NCI-H774 (cell line): ENCODE measurements at places on chromosomes 4 and X.

DNA sequence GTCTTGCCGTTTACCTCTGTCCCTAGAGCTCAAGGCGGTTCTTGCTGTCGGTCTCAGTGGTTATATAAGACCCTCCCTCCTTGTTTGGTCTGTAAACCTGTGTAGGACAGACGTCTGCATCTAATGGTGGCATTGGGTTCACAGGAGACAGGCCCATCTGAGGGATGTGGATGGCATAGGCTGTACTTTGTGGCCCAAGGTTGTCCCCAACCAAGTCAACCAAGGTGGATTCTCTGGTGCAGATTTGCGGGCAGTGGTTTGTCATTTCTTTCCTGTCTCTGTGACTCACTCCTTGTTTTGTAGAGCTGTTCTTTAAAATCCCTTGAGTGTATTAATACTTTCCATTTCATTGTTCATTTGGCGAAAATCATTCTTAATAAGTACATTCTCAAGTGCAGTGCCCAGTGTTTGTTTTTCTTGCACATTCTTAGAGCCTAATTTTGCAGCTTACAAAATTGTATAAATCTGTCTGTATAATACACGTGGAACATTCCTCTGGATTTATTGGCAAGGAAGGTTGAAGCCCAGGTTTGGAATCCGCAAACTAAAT, 68.0 kb upstream of the TLR2 start:
- DNase-seq: no peak

- DNase-seq: no peak
Observed at GRCh38 chr4:102531462-102531861, 30.3 kb downstream of the NFKB1 start.

DNA sequence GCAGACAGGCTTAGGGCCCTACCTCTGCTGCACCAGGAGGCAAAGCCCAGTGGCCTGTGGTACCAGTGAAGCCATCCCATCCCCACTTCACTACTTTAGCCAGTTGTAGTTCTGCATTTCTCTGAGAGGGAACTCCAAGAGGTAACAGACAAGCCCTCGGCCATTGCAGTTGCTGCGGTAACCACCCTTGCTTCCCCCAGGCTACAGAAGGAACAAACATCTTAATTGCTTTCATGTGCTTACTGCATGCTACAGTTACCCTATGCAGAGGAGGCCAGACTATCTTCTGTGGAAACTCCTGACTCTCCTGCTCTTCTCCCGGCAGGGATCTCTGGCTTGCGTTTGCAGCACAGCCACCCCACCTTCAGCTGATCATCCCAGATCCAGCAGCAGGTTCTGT, 67.8 kb downstream of the SPIN4 start:
- no peak for DNase-seq

DNA sequence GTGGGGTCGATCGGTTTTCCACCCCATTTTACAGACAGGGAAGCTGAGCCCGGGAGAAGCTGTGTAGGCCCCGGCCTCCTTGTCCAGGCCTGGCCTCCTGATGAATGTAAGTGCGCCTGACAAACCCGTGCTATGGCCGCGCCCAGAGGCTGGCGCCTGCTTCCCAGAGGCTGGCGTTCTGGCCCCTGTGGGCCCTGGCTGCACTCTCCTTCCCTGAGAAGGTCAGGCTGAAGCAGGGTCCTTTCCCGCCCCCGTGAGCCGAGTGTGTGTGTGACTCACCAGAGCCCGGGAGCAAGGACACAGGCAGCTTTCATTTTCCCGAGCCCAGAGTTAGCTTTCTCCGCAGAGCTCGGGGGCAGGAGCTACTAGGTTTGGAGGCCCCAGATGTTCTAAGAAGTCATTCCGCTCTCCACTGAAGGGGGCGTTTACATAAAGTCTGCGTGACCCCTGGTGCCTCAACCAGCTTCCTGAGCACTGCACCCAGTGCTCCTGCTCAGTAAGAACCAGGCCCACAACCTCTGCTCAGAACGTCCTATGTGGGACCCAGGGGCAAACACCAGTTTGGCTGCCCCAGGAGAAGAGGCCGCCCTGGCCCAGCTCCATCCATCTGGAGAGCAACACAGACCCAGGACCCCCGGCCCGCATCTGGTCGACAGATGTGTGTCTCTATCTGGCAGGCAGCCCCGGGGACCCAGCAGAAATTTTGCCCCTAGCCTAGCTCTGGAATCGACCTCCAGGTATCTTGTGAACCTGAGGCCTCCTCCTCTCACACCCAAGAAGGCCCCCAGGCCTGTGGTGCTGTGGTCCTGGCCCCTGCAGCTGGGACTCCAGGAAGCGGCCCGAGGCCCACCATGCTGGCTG, 13.6 kb downstream of the UVSSA start:
- DNase-seq: no peak

GRCh38 chr4:21815651-21816377, 132.8 kb downstream of the KCNIP4 start:
- DNase-seq: no peak

GRCh38 chr4:183770906-183771305, 111.8 kb downstream of the TRAPPC11 start:
- no peak for DNase-seq

GRCh38 chrX:11435568-11435967, 142.4 kb downstream of the AMELX start:
- no peak for DNase-seq

DNA sequence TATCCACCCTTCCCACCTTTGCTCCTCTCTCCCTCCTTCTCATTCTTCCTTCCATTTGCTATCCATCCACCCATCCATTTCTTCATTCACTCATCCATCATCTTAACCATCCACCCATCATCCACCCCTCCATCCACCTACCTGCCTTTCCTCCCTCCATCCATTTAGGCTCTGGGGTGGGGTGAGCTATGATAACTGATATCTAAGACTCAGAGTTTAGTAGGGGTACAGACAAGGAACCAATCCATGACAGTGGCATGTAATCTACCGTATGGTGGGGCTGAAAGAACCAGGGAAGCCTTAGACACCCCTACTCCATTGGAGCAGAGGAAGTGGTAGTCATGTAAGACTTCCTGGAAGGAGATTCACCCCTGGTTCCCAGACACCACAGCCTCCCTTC, 23.2 kb downstream of the PSAPL1 start:
- no peak for DNase-seq

GRCh38 chr4:109083911-109084310, 218.5 kb downstream of the COL25A1 start:
- DNase-seq: no peak

- no peak for DNase-seq
Observed at GRCh38 chr4:56080384-56080783, 131.6 kb downstream of the CEP135 start.

DNA sequence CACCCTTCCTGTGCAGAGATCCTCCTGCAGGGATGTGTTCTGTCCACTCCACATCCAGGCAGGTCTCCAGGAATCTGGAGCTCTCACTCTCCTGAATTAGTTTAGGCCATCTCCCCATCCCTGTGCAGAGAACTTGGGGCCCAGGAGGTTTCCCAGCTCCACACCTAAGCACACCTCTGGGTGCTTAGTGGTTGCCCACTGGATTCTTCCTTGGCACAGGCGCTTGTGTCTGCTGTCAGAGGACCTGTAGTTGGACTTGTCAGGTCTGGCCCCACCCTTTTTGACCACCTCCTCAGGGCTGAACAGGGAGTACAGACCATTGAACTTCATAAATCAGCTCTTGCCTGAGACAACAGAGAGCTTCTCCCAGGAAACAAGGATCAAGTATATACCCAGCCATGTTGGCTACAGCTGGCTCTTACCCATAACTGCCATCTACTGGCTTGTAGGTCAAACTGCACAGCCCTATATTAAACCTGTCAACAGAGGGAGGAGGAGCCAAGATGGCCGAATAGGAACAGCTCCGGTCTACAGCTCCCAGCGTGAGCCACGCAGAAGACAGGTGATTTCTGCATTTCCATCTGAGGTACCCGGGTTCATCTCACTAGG, 275.5 kb downstream of the PPARGC1A start:
- DNase-seq: no peak

GRCh38 chrX:8847360-8847759, 46.2 kb upstream of the FAM9A start:
- no peak for DNase-seq

DNA sequence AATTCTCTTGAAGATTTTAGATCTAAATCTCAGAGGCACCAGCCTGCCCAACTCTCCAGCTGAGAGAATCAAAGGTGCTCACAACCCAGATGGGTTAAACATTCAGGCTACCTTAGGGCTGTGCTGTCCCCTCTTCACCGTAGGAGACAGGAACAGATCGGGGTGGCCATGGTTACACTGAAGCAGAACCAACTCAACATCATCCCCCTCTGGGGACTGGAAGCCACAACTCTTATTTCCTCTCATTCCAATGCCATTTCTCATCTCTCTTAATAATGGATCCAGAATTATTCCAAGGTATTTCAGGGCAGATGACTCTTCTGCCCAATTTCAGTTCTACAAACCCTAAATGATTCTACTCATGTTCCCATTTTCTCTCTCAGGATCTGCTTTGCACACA, 109.7 kb downstream of the NKX6-1 start:
- no peak for DNase-seq

GRCh38 chr4:95363966-95364365, 184.8 kb downstream of the UNC5C start:
- no peak for DNase-seq

GRCh38 chr4:26785312-26785711, 75.3 kb upstream of the STIM2 start:
- DNase-seq: no peak

- DNase-seq: no peak
Observed at GRCh38 chr4:140046543-140046942, 107.4 kb downstream of the MAML3 start.

- DNase-seq: no peak
Observed at GRCh38 chr4:111475001-111475400, 670.3 kb upstream of the FAM241A start.

- no peak for DNase-seq
Observed at GRCh38 chr4:188819233-188819632, 680.0 kb downstream of the TRIML1 start.

DNA sequence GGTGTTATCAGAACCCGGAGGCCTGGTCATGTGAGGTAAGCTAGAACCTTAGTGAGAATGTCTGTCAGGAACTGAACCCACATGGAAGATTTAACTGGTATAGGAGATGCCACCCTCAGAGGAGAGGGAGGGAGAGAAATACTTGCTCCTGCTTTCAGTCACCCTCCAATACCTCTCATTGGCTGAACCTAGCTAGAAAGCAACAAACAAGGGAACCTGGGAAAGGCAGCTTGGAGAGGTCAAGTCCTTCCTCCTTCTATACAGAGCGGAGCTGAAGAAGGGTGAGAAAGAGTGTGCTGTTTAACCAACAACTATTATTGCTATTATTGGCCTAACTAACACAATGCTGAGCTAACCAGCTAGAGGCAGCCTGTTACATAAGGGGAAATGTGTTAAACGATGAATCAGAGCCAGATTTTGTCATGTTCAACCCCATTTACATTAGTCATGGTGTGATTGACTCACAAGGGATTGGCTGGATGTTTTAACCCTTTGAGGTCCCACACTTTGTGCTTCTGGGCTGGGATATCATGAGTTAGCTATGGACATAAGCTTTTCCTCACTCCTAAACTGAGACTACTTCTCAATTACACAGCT, 96.5 kb upstream of the ESX1 start:
- DNase-seq: no peak

- DNase-seq: no peak
Observed at GRCh38 chr4:3299976-3300671, 7.3 kb downstream of the RGS12 start.

- DNase-seq: no peak
Observed at GRCh38 chr4:152348670-152349069, 187.2 kb downstream of the FBXW7 start.

- DNase-seq: no peak
Observed at GRCh38 chrX:19350941-19351384, 7.2 kb downstream of the PDHA1 start.

GRCh38 chrX:153446950-153447580, 1.2 kb upstream of the TREX2 start:
- DNase-seq: no peak

- no peak for DNase-seq
Observed at GRCh38 chr4:174173360-174173759, 110.1 kb downstream of the FBXO8 start.

DNA sequence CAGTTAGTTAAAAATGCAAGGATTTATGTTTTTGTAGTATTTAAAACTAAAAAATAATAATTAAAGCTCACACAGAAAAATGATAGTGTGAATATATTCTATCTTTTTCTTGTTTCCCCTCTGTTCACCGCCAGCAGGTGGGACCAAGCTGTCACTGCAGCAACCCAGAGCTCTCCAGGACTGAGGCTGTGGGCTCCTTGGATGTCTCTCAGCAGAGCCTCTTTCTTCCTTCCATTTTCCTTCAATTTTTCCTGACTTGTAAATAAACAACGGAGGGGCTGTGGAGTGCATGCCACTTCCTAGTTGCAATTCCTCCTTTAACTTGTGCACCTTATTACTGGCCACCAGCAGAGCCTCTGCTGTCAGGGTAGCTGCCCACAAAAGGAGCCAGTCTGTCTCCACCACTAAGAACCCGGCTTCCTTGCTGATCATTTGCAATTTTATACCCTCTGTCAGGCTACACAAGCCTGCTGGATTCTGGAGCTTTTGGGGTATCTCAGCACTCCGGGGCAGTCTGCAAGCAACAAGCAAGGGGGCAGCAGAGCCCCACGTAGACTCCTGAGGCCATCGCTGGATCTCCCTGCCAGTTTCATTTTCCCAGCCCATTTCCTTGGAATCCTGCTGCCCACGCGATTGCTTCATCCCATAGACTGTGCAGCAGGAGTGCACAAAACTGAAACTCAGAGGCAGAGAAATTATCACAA, 1467.4 kb downstream of the C4orf33 start:
- peak; percentile 28 for DNase-seq

GRCh38 chr4:128810331-128810870, 901 bp downstream of the JADE1 start:
- DNase-seq: peak; percentile 10

DNA sequence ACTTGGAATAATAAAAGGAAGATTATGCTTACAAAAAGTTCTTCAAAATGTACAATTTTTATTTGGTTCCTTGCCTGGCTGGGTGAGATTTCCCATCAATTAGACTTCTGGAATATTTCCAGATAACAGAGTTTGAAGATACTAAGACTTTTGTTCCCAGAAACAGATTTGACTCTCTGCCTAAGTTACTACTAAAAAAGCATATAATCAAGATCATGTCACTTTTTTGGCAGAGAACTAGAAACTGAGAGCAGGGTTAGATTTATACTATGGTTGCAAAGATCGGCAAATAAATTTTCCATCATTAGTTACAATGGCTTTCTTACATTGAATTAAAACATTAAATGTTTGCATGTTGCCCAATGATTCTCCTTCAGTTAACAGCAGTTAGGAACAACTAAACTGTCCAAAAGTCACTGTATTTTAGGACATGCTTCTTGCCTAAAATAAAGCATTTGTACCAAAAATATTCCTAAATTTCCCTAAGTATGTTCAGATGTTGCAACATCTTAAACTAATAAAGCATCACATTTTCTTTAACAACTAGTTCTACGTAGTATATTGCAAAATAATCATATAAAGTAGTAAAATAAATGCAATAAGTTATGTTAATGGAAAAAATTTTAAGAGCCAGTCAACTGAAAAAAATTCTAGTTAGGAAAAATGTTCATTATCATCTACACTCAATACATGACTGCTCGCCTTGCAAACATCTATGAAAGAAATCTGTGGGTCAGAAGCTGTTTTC, 73.0 kb downstream of the SEC24D start:
- DNase-seq: no peak
